ENCODE measurements at places on chromosomes 3 and 15. TPM values are rescaled to one million over a fixed set of nuclear protein-coding genes. Genes with fewer than 3 reads are reported as not detected.
A peak's percentile ranks its signal among the peaks of the same experiment; 100 is the strongest.

- no peak for DNase-seq
Measured at GRCh38 chr3:157417247-157417646, 19.4 kb upstream of the PTX3 start.

DNA sequence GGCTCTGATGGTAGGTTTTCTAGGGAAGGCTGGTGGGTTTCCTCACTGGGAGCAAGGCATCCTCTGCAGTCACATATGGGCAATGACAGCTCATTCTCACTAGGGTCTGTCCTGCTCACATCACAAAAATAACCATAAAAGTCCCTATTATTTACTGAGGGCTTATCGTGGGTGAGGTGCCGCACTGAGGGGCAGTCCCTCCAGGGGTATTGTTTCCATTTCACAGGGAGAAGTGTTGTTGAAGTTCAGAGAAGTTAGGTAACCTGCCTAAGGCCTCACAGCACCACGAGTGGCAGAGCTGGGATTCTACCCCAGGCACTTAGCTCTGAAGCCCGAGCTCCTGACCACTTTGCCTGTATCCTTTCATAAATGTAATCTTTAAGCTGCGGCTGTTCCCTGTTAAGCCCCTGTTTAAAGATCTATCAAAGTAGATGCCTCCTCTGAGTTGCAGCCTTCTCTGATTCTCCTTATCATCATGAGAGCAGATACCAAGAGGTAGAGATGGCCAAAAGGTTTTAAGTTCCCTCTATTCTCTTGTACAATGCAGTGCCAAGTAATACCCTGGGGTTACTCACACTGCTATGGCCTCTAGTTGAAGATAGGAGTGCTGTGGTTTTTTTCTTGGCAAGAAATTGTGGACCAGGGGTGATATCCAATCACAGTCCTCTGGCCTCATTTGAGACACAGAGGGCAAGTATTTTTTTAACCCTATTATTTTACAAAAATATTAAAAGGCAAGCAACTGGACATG is 107.0 kb downstream of the RPLP1 start:
- no peak for DNase-seq

ANKUB1 gene
- not detected for total RNA-seq

DNA sequence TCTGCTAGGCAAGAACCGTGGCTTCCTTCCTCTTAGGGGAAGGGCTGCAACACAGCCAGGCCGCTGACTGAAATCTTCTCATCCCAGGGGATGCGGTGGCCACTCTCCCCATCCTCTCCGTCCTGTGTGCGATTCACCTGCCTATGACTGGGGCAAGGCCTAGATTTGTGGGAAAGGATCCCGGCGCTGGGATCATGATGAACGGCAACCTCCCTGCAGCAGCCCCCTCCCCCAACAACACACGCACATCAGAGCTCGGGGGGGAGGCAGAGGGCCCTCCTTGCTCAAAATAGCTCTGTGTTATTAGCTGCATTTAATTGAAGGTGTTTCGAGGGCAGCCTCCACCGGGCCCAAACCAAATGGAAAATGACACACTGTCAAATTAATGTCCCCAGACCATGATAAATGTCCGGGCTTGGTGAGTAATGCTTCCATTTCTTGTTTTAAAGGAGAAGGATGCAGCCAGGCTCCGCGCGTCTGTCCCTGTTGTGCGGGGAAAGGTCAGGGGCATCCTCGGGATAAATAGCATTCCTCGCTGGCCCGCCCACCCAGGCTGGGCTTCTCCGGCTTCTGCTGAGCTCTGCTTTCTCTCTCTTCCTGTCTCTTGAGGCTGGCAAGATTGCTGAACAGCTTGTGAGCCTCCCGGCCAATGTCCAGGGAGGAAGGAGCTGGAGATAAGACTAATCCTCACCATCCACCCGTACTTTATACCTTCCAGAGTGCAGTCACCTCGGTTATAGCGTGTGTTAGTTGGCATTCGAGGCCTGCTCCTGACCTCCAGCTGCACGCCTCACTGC is 56.4 kb upstream of the TLE3 start:
- peak; percentile 5 for DNase-seq

GRCh38 chr3:27089068-27089467 is 280.1 kb downstream of the NEK10 start:
- no peak for DNase-seq

GRCh38 chr3:39935261-39935660 is 125.9 kb downstream of the MYRIP start:
- DNase-seq: no peak

GRCh38 chr3:2771741-2772140 is 338.4 kb downstream of the IL5RA start:
- DNase-seq: no peak

SLC22A13 gene
- total RNA-seq: 0.48 TPM

All from omental fat pad (tissue), 4 donors.